ENCODE measurements at places on chromosomes 6 and 20. TPM values are rescaled to one million over a fixed set of nuclear protein-coding genes. Genes with fewer than 3 reads are reported as not detected.

DNA sequence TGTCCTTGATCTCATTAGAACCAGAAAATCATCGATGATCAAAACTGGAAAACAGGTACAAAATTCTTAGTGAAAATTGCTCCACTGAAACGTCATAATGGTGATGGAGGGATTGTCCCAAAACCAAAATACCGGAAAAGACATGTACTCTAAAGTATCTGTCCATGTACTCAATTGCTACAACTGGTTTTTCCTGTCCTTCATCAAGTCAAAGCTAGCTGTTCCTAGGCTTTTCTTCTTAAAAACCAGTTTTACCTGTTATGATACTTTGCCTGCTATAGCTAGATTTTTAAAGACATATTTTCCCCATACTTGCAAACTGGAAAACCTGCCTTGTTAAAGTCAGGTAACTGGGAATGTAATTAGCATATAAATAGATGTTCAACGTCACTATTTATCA lies 50.5 kb upstream of the LRRC1 start:
- DNase-seq, result no peak

Gene RPS18
- 4,228 TPM for polyA plus RNA-seq

GRCh38 chr6:128167552-128167951 lies 266.7 kb upstream of the THEMIS start:
- no peak for DNase-seq

DNA sequence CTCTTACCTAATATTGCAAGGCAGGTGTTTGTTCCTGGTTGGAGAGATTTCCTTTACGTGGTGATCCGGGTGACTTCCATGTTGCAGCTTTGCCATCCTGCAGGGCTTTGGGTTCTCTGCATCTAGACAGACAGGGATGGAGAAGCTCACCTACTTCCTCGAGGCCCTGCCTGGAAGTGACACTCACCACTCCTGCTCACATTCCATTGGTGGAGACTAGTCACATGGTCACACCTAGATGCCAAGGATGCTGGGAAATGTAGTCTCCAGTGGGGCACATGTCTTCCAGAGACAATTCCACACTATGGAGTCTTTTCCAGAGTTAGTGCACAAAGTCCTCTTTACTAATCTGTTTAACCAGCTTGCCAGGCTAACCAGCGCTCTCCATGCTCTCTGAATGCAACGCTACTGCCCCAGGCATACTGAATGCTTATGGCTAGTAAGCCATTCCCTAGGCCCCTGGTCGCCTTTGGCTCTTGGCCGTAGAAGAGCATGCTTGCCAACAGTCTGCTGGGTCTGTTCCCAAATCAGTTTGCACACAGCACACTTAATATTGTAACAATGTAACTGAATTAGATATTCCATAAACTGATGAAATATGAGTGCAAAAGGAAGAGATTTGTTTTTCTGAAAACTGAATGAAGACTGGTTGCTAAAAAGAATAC lies 6.7 kb upstream of the KCNK15 start:
- DNase-seq, result peak; percentile 63

- no peak for DNase-seq
Observed at GRCh38 chr20:50101281-50101680, 11.7 kb downstream of the UBE2V1 start.

GRCh38 chr6:132115714-132116366 lies 164.7 kb upstream of the CCN2 start:
- DNase-seq, result no peak

DNA sequence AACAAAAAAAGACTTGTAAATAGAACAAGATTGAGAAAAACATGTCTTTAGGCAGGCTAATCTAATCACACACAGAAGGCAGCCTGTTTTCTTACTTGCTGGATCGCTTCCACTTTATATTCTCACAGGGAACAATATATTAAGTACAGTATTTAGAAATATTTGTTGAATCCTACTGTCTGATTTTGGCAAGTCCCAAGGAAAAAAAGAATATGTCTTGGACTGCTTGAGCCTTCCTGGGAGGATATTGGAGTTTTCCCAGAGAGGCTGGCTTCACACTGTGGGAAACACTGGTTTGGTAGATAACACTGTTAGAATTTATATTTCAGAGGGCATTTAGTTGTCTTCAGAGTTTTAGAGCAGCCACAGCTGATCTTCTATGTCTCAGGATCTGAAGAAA lies 229.7 kb downstream of the PRL start:
- no peak for DNase-seq

Gene PRSS35
- polyA plus RNA-seq, result not detected

GRCh38 chr6:6942831-6943230 lies 164.9 kb upstream of the RREB1 start:
- peak; percentile 11 for DNase-seq

DNA sequence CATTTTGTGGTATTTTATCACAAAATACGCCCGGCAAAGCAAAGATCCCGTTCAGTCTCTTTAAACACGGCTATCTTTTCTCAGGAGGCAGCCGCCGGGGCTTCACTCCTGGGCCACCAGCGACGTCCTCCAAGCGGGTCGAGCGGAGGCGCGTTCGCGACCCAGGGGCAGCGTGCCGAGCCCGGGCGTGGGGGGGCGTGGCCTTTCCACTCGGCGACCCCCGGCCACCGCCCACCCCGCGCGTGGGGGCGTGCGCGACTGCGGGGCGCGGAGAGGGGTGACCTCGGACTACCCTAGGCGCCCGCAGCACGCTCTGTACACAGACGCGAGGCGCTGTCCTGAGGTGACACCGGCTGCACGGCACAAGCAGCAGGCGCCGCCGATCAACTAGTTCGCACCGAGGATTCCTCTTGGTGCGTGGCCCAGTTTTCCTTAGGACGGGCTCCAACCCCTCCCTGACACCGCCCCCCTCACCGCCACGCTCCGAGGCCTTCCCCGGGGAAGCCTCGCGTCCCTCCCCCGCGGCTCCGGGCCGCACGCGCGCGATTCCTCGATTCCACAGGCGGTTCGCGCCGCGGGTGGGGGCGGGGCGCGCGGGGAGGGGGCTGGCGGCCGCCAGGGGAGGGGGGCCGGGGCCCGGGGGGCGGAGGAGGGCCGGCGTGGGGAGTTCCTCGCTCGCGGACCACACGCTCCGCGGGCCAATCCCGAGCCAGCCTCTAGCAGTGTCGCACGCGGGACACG lies 1.1 kb upstream of the JARID2 start:
- no peak for DNase-seq

Gene IL17A
- polyA plus RNA-seq, result not detected

DNA sequence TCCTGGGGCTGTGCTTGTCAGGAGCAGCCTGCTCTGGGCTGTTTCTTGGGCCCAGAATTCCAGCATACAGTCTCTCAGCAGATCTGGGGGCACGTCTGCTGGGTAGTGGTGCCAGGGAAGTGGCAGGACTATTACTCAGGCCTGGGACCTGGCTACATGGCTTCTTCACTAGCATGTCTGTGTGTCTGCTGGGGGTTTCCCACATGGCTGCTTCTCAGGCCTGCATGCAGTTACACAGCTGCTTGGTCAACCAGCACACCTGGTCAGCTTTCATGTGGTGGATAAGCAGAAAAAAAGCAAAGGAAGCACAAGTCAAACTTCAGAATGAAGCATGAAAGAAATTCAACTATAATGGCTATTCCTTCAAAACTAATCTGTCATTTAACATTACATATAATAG lies 316.2 kb upstream of the NOX3 start:
- no peak for DNase-seq

Gene TBC1D20
- polyA plus RNA-seq, result 8.6 TPM

Gene COL11A2
- polyA plus RNA-seq, result 0.03 TPM

- no peak for DNase-seq
Observed at GRCh38 chr6:41252401-41253169, 24.4 kb downstream of the TREML4 start.

DNA sequence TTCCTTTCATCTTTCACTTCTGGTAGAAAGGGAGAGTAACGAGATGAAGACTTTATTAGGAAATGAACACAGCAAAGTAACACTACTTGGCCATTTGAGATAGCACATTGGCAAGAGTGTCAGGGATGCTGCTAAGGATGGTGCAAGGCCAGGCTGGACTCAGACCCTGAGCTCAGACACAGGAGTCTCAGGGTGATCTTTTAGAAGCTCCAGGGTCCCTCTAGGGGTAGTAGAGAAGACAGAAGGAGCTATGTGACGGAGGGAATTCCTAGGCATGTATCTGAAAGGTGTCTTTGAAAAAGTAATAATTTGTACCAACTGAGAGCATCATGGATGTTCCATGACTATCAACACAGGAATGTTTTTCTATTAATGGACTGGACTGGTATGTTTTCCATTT lies 436.5 kb downstream of the DHX35 start:
- no peak for DNase-seq

Gene ZBTB12
- polyA plus RNA-seq, result not detected

DNA sequence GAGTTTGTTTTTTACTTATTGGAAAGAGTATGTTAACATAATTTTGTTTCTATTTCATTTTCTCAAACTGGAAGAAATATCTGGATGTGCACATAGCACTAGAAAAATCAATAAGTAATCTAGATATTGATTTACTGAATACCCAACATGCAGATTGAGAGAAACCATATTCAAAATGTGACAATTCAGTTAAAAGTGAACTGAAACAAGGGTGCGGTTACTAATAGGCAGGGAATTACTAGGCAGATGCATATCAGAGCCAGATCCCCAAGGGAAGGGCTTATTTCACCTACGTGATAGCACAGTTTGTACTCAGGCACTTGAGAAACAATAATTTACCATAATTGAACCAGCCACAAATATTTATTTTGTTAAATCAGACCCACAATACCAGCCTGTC lies 493.1 kb upstream of the FLRT3 start:
- DNase-seq, result peak; percentile 89

DNA sequence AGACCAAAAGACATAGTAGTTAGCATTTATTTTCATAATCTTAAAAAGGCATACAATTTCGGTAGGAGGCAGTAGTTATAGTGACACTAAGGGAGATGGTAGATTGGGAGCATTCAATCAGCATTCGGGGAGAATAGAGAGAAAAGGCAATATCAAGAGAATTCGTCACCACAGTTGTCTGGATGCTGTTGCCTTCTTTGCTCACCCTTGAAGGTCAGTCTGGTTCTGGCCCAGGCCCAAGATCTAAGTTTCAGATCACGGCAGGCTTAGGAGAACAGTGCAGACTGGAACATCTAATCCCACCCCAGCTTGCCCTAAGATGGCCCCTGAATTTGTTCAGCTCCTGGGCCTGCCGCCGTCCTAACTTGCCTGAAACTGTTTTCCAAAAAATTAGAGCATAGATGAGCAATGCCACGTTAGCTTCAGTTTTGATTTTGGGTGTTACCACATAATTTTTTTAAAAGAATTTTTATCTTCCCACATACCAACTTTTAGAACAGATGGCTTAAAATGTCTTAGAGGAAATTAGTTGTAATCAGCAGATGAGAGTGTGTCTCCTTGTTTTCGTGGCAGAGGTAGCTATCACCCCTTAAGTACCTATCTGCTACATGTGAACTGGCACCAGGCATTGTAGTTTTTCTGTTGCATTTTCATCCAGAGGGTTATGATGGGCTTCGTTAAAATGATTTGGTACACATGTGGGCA lies 8.3 kb upstream of the CEP85L start:
- DNase-seq, result no peak

GRCh38 chr6:16130932-16131387 lies 2.1 kb downstream of the MYLIP start:
- DNase-seq, result peak; percentile 61

- no peak for DNase-seq
Observed at GRCh38 chr20:44580581-44581268, 1.7 kb upstream of the PKIG start.

DNA sequence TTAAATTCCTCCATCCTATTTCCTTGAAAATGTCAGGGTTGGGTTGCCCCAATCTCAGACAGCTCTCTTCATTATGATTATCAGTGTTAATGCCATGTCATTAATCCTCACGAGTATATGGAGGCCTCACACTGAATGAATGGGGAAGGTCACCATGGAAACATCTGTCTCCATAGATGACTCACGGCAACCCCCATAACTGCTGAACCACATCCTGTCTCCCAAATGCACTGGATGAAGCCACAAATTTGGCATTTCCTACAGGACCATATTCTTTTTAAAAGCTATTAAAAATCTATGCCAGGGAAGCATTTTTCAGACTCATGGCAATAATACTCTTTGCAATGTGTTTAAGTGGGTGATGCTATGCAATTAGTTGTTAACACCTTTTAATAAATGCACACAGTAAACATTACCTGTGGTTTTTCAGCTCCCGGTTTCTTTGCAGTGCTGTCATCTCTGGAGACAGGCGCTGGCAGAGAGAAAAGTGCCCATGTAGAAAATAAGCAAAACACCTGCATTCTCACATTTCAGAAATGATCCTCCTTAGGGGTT lies 80.1 kb upstream of the PTPRK start:
- DNase-seq, result peak; percentile 11

- no peak for DNase-seq
Observed at GRCh38 chr6:43013097-43013842, 476 bp downstream of the MEA1 start.

- no peak for DNase-seq
Observed at GRCh38 chr6:27296106-27296783, 15.8 kb downstream of the POM121L2 start.

GRCh38 chr6:56345376-56345995 lies 98.1 kb upstream of the COL21A1 start:
- no peak for DNase-seq
